Activated T-cell treated with anti-CD3 and anti-CD28 coated beads for 48 hours (primary cell): ENCODE measurements at places on chromosomes 13 and 19.

- DNase-seq: no peak
Measured at GRCh38 chr19:18418483-18419194, 559 bp upstream of the SSBP4 start.

DNA sequence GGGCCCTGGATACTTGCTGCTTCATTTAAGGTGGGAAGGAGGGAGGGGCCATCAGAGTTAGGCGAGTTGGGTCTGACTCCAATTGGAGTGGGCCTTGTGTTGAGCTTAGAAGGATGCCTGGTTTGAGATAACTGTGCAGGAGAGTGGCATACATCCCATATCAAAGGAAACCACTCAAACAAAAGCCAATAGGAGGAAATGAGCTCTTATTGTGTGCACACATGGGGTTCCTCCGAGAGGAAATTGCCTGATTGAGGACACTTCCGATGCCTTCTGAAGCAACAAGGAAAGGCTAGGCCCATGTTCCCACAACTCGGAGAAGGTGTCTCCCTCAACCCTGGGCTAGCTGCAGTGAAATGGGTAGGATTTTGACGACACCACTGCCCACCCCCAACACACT is 19.6 kb downstream of the MBNL2 start:
- no peak for DNase-seq

GRCh38 chr13:103671547-103671946 is 605.3 kb upstream of the SLC10A2 start:
- DNase-seq: no peak

GRCh38 chr13:74576420-74576819 is 442.2 kb upstream of the KLF12 start:
- DNase-seq: no peak

GRCh38 chr19:38583219-38583984 is 34.4 kb downstream of the MAP4K1 start:
- DNase-seq: no peak

DNA sequence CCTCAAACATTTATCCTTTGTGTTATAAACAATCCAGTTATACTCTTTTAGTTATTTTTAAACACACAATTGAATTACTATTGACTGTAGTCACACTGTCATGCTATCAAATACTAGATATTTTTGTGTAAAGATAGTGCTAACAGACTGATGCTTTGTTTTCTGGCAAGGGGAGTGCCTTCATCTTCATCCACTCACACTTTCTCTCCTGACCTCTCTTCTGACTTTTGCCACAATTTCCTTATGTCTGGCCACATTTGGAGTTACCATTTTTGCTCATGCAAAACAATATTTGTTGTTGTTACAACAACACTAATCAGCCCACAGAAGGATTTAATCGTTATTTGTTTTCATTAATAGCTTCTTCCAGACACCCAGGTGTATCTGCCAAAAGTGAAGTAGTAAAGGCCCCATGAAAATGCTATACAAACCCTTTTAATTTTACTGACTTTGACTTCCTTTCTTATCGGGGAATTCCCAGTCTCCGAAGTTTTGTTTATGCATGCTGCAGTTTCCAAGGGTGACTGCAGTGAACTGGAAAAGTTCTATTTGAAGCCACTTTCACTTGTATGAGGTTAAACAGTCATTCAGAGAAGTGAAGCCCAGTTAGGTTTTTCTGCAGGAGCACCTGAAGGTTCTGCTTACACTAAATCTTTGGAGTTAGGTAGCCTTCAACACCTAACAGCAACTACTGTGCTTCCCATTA is 66.1 kb upstream of the FRY start:
- no peak for DNase-seq

GRCh38 chr13:19632915-19633478 is 462 bp upstream of the MPHOSPH8 start:
- DNase-seq: no peak
